ENCODE measurements at places on chromosomes 16 and 17.

DNA sequence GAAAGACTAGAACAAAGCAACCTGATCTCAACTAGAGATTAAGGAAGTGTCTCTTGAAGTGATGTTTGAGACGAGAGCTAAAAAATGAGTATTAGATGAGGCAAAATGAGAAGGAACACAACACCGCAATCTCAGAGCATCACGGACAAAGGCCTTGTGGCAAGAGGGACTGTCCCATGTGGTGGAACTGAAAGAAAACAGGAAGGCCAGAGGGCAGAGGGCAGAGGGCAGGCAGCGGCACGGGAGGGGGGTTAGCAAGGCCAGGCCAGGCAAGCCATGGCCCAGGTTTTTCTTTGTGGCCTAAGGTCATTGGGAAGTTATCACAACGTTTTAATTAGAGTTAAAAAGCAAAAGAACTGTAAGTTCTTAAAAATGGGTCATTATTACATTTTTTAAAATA lies 22.5 kb downstream of the RPA1 start:
- no peak for DNase-seq

- DNase-seq, result no peak
These were observed 344.0 kb downstream of the CA10 start for GRCh38 chr17:51814521-51814920.

DNA sequence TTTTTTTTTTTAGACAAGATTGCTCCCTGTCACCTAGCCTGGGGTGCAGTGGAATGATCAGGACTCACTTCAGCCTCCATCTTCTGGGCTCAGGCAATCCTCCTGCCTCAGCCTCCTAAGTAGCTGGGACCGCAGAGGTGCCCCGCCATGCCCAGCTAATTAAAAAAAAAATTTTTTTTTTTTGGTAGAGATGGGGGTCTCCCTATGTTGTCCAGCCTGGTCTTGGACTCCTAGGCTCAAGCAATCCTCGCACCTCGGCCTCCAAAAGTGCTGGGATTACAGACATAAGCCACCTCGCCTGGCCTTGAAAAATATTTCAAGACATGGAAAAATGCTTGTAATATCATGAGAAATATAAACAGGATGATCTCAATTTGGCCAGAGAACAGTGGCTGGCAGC lies 42.9 kb downstream of the HAPSTR1 start:
- DNase-seq, result no peak

GRCh38 chr17:1150863-1151600 lies 28.7 kb downstream of the ABR start:
- DNase-seq, result no peak
